ENCODE measurements at places on chromosomes 12 and 14. TPM values are rescaled to one million over a fixed set of nuclear protein-coding genes. Genes with fewer than 3 reads are reported as not detected.

Gene PMEL
- 5.3 TPM for polyA plus RNA-seq

DNA sequence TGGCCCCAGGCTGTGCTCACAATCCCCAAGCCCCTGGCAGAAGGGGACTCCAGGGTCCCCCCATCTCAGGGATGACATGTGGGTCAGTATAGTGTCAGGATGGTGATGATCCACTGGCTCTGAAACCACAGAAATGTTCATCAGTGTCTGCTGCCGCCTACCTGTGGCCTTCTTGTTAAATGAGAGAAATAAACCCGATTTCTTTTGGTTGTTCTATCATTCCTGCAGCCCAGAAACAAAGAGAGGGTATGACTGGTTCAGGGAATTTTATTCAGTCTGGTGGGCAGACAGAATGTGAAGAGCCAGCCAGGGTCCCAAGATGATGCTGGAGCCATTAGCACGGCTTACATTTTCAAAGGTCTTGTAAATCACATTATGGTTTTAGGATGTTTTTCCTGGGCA, 86.6 kb downstream of the CRADD start:
- no peak for DNase-seq

GRCh38 chr14:80213602-80214001, 2.3 kb upstream of the DIO2 start:
- DNase-seq: no peak

DNA sequence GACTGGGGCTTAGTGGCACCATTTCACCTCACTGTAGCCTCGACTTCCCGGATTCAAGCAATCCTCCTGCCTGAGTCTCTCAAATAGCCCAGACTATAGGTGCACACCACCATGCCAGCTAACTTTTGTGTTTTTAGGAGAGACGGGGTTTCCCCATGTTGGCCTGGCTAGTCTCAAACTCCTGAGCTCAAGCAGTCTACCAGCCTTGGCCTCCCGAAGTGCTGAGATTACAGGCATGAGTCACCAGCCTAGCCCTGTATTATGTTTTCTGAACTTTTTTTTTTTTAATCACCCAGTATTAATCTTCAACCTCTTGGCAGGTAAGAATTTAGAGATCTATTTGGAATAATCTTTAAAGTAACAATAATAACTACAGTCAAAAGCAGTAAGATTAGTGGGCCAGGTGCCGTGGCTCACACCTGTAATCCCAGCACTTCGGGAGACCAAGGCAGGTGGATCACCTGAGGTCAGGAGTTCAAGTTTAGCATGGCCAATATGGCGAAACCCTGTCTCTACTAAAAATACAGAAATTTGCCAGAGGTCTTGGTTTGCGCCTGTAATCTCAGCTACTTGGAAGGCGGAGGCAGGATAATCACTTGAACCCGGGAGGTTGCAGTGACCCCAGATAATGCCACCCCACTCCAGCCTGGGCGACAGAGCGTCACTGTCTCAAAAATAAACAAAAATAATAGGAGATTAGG, 8.6 kb downstream of the NANOG start:
- no peak for DNase-seq

DNA sequence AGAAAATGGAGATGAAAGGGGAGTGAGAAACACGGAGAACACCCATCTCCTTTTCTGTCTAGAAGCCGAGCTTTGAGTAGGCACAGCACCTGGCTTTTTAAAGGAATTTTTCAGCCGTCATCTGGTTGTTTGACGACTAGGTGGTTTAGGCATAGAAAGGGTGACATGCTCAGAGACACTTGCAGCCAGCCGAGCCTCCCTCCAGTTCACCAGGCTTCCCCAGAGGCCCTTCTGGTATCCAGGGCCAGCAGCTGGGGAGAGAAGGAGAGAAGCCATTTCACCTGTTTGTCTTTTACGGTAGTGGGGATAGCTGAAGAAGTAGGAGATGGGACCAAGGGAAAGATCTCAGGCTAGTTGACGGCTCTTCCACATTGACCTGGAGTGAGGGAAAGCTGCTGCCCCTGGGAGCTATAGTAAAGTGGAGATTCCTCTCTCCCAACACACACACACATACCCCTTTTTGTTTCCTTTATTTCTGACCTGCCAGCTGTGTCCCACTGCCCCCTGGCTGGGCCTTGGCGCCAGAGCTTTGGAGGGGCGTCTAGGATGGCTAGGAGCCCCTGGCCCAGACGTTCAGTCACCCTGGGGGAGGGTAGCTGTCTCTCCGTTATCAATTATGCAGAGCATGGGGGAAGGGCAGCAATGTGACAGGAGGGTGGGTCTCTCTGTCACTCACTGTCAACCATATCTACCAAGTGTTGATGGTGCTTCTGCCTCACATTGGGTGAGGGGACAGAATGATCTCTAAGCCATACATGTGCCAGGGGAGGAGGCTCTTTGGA, 5.5 kb downstream of the MAP3K12 start:
- DNase-seq: no peak

Gene TAS2R13
- not detected for polyA plus RNA-seq

DNA sequence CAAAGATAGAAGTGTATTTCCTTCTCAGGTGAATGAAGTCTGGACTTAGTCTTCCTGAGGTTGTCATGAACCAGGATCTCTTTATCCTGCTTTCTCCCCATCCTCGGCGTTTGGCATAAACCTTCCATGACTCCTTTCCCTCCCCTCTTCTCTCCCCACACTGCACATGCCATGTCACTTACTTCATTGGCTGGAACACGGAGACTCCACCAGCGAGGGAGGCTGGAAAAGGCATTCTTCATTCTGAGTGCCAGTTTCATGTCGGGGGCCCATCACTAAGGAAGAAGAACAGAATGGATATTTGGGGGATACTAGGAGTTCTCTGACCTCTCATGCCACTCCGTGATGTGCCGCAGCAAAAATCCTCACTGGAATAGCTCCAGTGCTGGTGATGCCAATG, 105.6 kb downstream of the VCPKMT start:
- no peak for DNase-seq

DNA sequence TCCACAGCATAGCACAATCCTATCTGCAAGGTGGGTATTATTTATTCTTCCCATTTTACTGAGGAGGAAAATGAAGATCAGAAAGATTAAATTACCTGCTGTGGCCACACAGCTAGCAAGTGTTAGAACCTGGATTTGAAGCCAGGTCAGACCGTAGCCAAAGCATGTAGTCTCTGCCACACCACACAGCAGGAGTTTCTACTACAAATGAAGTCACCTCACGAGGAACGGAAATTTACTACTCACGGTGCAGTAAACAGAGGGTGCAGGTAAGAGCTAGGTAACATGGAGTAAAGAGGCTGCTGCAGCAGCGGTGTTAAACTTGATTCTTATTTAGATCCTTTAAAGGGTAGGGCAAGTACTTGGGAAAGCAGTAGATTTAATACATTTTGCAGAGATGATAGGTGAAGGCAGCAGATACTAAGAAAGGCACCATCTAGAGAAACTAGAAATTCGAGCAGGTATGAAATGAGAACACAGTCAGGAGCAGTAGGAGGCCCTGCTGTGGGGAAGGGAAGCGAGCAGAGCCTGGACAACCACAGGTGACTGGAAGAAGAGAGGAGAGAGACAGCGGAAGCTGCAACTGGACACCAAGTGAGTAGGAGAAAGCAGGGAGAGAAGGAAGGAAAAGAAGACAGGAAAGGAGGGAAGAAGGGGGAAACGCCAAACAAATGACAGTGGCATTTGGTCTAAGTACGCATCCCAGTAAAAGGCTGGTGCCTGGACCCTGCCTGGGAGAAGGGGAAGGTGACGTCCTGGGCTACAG, 21.5 kb downstream of the SPTB start:
- no peak for DNase-seq

DNA sequence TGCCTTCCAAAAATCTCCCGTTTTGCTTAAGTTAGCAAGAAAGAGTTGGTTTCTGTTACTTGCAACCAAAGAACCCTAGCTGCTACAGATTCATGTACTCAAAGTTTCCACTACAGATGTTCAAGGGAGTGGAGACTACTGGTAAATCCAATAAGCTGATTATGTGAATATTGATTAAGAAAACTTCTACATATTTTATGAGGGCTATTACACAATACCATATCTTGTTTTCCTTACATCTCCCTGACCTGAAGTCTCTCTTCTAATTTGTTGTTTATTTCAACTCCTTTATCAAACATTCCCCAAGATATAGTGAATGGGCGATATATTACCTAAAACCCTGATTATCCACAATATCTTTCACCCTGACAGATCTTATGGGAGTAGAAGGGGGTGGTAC, 164.4 kb upstream of the PLXNC1 start:
- DNase-seq: no peak

DNA sequence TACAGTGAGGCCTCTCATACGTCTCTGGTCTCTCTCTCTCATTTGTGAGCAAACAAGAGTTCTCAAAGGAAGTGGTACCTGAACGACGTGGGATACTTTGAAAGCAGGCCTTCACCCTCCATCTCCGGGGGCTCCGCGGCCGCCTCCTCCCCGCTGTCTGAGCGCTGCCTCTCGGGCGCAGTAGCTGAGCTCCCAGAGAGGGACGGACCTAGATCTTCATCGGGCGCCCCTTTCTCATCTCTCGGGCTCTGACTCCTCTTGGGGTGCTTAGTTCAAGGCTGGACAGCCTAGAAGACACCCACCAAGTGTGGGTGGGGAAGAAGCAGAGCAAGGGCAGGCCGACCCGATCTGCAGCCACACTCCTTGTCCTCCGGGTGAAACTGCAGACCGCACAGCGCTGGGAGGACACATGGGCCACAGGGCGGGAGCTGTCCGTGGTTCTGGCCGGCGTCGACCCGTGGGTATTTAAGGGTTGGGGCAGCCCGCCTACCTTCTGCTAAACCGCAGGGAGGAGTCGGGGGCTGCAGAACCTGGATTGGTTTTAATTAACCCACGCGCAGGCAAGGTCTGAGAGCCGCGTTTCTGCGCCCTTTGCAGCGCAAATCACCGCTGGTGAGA, 92.7 kb downstream of the PAH start:
- peak; percentile 68 for DNase-seq

GRCh38 chr12:89064780-89065179, 287.5 kb downstream of the DUSP6 start:
- DNase-seq: no peak

Gene OR4E1
- polyA plus RNA-seq: 0.06 TPM

- no peak for DNase-seq
Measured at GRCh38 chr12:124687174-124687902, 119.9 kb upstream of the NCOR2 start.

DNA sequence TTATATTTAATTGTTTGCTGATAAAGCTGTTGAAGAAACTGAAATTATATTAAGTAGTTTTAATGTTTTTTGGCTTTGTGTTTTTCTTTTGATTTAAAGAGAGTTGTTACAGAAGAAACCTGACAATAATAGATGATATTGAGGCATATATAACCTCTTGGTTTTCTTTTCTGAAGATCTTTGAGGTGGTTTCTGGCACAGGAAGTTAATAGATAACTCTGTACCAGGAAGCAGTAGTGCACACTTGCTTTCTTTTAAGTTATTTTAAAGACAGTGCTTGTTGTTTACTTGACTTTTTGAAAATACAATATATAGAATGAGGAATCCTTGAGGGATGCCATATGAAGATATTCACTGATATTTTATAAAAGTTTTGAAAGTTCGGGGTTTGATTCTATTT, 209.0 kb upstream of the FBXO33 start:
- DNase-seq: no peak

DNA sequence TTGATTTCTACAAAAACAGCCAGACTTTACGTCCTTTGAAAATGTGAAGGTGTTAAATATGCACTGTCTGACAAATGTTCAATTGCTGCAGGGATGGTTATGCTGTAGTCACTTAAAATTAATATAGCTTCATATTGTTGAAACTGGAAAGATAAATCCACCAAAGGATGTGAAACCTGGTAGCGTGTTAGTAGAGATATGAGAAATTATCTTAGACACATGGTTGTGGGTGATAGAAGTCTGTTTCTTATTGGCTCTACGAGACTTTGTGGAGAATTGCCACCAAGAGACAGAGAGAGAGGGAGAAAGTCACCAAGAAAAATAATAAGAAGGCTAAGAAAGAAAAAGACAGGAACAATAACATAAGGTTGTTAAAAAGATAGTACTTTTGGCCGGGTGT, 2.6 kb upstream of the CAPRIN2 start:
- DNase-seq: no peak

Measured in renal cortex interstitium (tissue), 15 donors.